ENCODE measurements at places on chromosomes 3 and 15.

DNA sequence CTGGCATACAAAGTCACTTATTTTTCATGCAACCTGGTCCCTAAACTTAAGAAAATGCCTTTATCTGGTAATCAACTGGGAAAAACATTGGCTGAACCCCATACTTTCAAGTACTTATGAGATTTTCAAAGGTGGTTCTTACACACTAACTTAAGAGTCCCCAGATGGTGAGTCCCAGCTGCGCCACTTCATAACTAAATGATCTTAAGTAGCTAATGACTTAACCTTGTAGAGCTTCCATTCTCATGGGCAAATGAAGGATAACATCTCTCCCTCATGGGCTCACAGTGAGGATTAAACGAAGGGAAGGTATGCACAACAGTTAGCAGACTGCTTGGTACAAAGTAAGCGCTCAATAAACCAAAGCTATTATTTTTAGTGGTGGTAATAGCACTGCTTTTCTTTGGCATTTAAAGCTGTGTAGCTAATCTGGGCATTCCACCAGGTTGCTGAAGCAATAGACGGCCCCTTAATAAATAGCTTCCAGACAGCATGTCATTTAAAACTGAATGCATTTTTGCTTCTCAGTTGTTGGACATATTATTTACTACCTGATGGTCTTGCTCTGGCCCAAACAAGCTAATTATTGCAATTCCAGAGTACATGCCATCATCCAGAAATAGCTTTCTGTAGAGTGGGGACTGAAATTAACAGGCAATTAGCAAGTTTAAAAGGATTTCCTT is 55.4 kb downstream of the LIPC start:
- peak; percentile 77 for DNase-seq

DNA sequence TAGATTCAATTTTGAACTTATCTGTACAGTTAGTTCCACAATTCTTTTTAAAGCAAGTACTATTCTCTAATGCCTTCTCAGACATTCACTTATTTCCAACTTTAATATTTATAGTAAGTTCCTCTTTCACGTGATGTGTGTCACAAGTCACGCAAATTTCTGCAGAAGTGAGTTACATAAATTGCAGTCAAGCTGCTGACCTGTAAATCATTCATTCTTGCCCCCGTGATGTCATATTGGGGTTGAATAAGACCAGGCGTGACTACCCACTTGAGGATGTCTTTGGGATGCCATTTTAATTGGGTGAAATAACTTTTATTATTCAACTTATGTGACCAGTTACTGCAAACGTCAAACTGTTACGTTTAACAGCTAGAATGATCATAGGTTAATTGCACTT is 15.1 kb downstream of the PPARG start:
- no peak for DNase-seq

DNA sequence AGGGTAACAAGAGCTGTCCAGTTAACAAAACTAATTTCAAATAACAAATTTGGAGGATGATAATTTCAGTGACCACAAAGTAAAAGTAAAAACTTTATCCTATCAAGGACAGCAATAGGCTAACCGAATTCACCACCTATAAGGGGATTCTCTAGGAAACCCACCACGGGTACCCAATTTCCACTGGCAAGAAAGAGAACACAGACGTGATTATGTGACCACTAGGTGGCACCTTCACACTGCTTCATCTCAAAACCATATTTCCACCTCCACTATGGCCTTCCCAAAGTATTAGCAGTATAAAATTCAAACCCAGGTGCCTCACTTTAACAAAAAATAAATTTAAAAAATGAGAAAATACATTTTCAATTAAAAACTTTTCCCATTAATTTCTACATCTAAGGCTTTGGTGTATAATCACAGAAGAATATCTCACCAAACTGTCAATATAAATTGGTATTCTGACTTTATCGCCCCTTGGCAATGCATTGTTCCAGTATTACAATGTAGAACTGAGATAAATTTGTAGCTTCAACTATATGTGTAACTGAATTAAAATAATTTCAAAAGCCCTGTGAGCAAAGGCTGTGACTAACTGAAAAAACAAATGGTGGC is 96.5 kb downstream of the FSIP1 start:
- DNase-seq: peak; percentile 40

GRCh38 chr3:44969154-44969827 is 6.7 kb downstream of the ZDHHC3 start:
- no peak for DNase-seq

GRCh38 chr3:31918179-31919150 is 62.6 kb downstream of the OSBPL10 start:
- DNase-seq: no peak

DNA sequence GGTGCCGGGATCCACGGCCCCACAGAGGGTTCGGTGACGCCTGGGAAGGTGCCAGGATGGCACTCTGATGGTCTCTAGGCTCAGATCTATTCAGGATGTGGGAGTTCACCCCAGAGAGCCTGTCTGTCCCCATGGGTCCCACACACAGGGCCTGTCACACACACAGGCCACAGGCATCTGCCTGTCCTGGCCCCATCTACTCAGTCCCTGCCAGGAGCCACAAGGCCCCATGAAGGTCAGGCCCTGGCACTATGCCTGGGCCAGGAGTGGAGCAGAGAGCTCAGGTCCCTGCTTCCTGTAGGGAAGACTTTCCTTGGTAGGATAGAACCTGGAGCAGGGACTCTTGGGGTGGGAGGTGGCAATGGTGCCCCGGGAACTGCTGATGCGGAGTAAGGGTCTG is 49.0 kb upstream of the FURIN start:
- no peak for DNase-seq

GRCh38 chr3:99242271-99242670 is 340.8 kb upstream of the DCBLD2 start:
- DNase-seq: no peak

GRCh38 chr3:146386936-146387335 is 82.4 kb downstream of the PLSCR2 start:
- no peak for DNase-seq

All from NCI-H446 treated with DMSO at 0.1 percent for 48 hours (cell line).